ENCODE measurements at places on chromosomes 3 and 15. TPM values are rescaled to one million over a fixed set of nuclear protein-coding genes. Genes with fewer than 3 reads are reported as not detected.

- DNase-seq: no peak
These were observed 428.9 kb upstream of the THRB start for GRCh38 chr3:24923570-24923969.

The PPM1L gene
- total RNA-seq: 0.96 TPM

DNA sequence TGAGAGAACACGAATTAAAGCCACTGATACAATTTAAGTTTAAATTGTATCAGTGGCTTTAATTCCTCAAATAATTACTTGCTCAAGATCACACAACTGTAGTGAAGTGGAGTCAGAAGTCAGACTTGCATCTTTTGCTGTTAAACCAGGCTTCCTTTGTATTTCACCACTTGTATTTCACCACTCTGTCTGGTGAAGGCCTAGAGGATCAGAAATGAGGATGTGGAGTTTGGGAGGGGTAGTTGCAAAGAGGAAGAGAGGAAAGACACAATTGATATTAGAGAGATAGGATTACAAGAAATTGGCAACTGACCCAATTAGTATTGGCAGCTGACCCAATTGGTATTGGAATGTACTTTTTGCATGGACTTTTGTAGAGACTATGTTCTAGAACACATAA lies 288.1 kb upstream of the GPR149 start:
- no peak for DNase-seq

GRCh38 chr15:63046917-63047760 lies 4.6 kb downstream of the TPM1 start:
- DNase-seq: peak; percentile 47

DNA sequence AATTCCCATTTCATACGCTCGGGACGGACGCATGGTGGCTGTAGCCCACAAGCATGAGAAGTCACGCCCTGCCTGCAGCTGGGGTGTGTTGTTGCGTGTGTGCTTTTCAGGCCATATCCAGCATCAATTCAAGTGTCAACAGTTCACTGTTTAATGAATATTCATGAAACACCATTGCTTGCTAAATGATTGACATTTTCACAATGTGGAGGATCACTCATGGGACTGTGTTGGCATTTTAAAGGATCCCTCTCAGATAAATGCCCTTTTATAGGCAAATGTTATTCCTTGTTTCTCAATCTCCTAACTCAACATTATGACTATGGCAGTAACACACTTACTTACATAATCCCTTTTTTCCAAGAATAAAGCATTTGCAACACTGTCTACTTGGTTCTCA lies 511.3 kb downstream of the GABRG3 start:
- no peak for DNase-seq

The IP6K1 gene
- 36.1 TPM for total RNA-seq

The GOLGA8T gene
- not detected for total RNA-seq

- DNase-seq: no peak
These were observed 119.3 kb downstream of the SMAD6 start for GRCh38 chr15:66821307-66821706.

The IMPG2 gene
- 0.50 TPM for total RNA-seq

DNA sequence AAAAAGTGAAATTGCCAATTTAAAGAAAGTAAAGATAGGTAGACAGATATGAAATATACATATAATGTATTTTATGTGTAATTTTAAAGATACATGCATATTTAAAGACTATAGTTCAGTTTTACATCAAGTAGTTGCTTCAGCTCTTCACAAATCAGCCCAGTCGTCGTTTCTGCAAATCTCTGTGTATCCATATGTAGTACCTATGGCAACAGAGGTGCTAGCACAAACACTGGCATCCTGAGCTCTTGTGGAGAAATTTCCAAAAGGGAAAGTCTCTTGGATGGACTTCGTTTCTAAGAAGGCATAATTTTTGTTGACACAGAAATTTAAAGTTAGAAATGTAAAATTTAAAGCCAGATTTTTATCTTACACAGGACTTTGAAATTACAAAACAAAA lies 1284.7 kb downstream of the ROBO1 start:
- no peak for DNase-seq

DNA sequence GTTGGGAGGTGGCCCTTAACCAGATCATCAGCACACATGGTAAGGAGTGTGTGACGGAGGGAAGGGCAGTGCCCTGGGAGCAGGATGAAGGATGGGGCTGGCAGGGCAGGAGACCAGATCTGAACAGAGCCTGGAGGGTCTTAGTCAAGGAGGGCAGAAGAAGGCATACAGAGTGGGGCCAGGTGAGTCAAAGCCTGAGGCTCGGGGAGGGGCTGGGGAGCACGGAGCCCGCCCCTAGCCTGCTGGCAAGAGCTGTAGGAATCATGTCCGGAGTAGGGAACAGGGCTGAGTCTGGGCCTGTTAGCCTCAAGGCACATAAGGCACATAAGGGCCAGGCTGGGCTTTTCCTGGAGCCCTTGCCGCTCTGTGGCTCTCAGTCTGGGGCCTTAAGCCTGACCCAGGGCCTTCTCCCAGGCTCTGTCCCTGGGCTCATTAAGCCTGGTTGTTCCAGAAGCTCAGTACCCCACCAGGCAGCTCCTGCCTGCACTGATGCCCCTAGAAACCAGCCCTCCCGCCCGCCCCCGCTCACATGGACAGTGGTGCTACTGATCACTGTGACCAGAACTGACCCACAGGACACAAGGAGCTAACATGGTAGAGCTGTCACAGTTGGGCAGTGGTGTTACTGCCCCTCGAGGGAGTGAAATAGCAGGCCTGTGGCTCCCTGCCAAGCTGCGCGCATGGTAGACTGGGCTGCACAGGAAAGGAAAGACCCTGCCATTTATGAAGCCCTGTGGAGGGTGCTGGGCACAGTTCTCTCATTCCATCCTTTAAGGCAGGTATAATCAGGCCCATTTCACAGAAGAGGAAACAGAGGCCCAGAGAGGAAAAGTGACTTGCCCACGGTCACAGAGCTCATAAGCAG lies 14.6 kb downstream of the ISG20 start:
- DNase-seq: peak; percentile 46

The SPESP1 gene
- total RNA-seq: not detected

- peak; percentile 0 for DNase-seq
These were observed 393.5 kb downstream of the RSL24D1 start for GRCh38 chr15:54803134-54803808.

The NBEAL2 gene
- 21.3 TPM for total RNA-seq

- peak; percentile 87 for DNase-seq
These were observed 227.6 kb upstream of the BHLHE40 start for GRCh38 chr3:4751502-4752101.

DNA sequence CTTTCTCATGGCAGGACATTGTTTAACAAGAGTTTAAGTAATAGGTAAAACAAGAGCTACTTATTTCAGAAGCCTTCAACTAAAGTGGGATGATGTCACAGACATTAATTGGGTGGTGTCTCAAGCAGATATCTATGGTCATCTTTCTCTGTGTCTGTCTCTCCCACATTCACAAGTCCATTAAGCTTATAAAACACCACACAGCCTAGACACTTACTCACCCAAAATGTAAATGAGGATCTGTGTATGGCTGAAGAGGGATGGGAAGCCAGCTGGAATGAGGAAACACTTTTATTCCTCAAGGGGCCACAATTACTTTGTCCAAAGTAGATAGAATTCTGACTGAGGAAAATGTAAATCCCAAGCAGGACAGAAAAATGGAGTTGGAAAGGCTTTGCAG lies 183.8 kb downstream of the THRB start:
- DNase-seq: no peak

DNA sequence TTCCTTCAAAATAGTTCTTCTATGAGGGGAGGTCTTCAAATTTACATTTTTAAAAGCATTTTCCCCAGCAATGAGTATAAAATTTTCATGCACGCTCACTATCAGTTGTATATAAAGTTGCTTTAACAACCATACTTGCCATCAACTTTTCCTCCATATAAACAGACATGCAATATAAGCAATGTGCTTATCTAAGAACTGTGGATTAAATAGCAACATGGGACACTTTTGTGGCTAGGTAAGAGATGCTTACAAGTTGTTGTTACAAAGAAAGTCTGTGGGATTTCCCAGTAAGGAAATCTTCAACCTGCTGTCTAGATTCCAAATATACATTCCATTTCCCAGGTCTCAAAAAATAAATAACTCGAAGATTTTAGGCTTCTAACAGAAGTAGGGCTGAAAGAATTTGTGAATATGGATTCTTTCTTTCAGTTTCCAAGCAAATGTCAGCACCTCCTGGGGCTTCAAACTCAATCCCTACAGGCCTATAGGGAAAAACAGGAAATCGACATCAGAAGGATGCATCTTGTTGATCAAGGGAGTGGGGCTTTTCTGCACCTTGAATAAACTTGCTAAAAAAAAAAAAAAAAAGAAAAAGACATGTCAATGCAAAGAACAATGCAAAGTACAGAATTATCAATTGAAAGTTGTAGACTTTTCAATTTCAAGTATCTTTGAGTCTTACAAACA lies 16.1 kb downstream of the TNIK start:
- no peak for DNase-seq

GRCh38 chr3:20096135-20096685 lies 56.0 kb downstream of the KAT2B start:
- no peak for DNase-seq

The CBLB gene
- total RNA-seq: 59.4 TPM

DNA sequence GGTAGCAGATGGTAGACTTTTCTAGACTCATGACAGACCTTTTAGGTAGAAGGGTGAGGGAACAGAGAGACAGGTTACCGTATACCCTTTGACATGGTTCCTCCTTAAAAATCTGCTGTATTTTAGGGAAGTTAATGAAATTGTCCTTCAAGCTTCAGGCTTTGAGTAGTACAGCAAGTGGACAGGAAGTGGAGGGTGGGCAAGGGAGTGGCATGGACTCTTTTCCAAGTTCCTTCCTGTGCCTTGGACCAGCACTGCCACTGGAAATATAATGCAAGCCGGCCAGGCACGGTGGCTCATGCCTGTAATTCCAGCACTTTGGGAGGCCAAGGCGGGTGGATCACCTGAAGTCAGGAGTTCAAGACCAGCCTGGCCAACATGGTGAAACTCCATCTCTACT lies 156.1 kb upstream of the LRRFIP2 start:
- no peak for DNase-seq

DNA sequence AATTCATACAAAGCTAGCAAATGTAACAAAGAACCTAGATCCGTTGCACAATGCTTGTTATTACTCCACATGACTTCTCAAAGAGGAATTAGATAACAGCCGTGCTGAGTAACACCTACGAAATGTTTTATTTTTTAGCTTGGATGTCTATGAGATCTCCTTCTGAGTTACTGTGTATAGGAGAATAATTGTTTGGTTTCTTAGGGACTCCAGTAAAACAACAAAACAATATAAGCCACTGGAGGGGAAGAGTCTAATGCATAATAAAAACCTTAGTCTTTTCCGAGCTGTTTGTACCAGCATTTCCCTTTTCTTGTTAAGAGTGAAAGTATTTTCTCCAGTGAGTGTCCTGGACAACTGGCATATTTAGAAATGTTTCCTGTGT lies 15.6 kb downstream of the SNAP23 start:
- DNase-seq: peak; percentile 5

The EFHB gene
- total RNA-seq: 0.61 TPM

DNA sequence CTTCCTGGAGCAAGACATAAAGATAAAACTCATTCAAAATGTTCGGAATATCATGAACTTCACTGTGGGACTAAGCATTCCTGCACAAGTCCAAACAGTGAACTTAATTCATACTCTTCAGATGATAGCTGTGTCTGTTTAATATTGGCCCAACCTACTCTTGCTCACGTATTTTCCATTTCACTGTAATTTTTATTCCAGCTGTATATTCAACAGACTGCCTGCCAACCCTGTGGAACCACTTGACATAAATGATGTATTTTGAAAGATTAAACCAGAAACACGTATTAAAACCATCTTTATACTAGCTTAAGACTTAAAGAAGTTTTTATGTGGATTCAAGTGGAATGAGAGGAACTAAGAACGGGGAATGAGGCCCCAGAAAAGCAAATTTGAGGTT lies 172.5 kb downstream of the TMEM108 start:
- DNase-seq: no peak

The OR5K2 gene
- total RNA-seq: not detected

The B2M gene
- total RNA-seq: 416 TPM

The OXSM gene
- 11.5 TPM for total RNA-seq

The CDHR4 gene
- total RNA-seq: 0.33 TPM

- no peak for DNase-seq
These were observed 40.3 kb downstream of the FSTL1 start for GRCh38 chr3:120410541-120410940.

The TEX264 gene
- 36.0 TPM for total RNA-seq

The ARL8B gene
- 77.8 TPM for total RNA-seq

DNA sequence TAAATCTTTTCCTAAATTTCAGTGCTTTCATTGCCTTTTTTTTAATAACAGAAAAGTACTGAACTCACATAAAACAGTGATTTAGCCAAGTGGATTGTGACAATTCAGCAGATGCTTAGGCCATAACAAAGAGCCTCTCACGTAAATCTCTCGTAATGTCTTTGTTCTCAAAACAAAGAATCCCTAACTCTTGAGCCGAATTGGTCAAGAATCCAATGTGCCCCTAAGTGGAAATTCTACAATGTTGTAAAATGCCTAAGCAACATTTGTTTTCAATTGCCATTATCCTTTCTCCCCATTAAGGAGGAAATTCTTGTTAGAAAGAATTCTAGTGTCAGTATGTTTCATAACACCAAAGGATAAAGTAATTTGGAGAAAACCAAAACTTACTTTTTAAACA lies 235.7 kb upstream of the THBS1 start:
- no peak for DNase-seq

DNA sequence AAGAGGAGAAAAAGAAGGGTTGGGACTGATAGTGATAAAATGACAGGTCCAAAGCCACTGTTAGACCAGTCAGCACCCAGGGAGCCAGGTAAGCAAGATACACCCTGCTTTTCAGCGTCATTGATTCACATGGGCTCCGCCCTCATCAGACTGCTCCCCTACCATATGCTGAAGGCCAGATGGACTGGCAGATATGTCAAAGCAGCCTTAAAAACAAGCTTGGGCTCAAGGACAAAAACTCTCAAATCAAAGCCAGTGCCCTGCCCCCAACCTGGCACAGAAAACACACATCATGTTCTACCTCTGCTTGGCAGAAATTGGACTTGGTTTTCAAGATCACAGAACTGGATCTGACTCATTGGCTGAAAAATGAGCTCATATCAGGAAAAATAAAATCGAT lies 33.4 kb downstream of the SH3BP5 start:
- no peak for DNase-seq

The HPS3 gene
- 21.2 TPM for total RNA-seq

GRCh38 chr3:36738702-36739101 lies 25.7 kb downstream of the DCLK3 start:
- DNase-seq: no peak

- DNase-seq: no peak
These were observed 47.6 kb downstream of the PHLDB2 start for GRCh38 chr3:111906656-111907055.

The LYZL4 gene
- not detected for total RNA-seq

GRCh38 chr15:43957724-43958123 lies 130.9 kb downstream of the WDR76 start:
- DNase-seq: no peak

GRCh38 chr3:16759227-16759903 lies 125.4 kb upstream of the PLCL2 start:
- peak; percentile 70 for DNase-seq

The SEMA3F gene
- 129 TPM for total RNA-seq

The CSPG5 gene
- total RNA-seq: 0.50 TPM

The C3orf49 gene
- total RNA-seq: not detected

The ASB7 gene
- total RNA-seq: 17.1 TPM
